Vagina (tissue), 2 donors: ENCODE measurements at places on chromosomes 13 and 19. TPM values are rescaled to one million over a fixed set of nuclear protein-coding genes. Genes with fewer than 3 reads are reported as not detected.

CEACAM18 gene
- not detected for total RNA-seq

MYH14 gene
- total RNA-seq, result 51.6 TPM

SPRED3 gene
- total RNA-seq, result 0.49 TPM

CBY2 gene
- not detected for total RNA-seq

SMAD9 gene
- total RNA-seq, result 13.5 TPM

DACT3 gene
- total RNA-seq, result 13.8 TPM

GRIN2D gene
- total RNA-seq, result not detected

OR4F17 gene
- not detected for total RNA-seq

ELSPBP1 gene
- not detected for total RNA-seq

ONECUT3 gene
- total RNA-seq, result not detected

KLK4 gene
- not detected for total RNA-seq

ZNF628 gene
- 2.7 TPM for total RNA-seq

LAIR2 gene
- not detected for total RNA-seq

FGF22 gene
- total RNA-seq, result not detected

CFAP97D2 gene
- total RNA-seq, result not detected

IZUMO1 gene
- total RNA-seq, result 2.2 TPM

KBTBD7 gene
- total RNA-seq, result 5.9 TPM

GARIN5A gene
- total RNA-seq, result not detected

KLK12 gene
- 4.2 TPM for total RNA-seq

GDF15 gene
- total RNA-seq, result 25.5 TPM

LRRC8E gene
- 6.6 TPM for total RNA-seq

CGB5 gene
- not detected for total RNA-seq

IGSF23 gene
- total RNA-seq, result not detected

EGLN2 gene
- total RNA-seq, result 76.9 TPM

PRSS57 gene
- total RNA-seq, result not detected

ZIC5 gene
- not detected for total RNA-seq
